ENCODE measurements at places on chromosomes 12 and 14. TPM values are rescaled to one million over a fixed set of nuclear protein-coding genes. Genes with fewer than 3 reads are reported as not detected.

PLCZ1 gene
- total RNA-seq = not detected

STXBP6 gene
- 11.9 TPM for total RNA-seq

CCDC175 gene
- total RNA-seq = 3.3 TPM

- no peak for DNase-seq
These were observed 611.0 kb downstream of the FSCB start for GRCh38 chr14:43896044-43896443.

GRCh38 chr12:817941-818600 lies 65.7 kb downstream of the WNK1 start:
- no peak for DNase-seq

DNA sequence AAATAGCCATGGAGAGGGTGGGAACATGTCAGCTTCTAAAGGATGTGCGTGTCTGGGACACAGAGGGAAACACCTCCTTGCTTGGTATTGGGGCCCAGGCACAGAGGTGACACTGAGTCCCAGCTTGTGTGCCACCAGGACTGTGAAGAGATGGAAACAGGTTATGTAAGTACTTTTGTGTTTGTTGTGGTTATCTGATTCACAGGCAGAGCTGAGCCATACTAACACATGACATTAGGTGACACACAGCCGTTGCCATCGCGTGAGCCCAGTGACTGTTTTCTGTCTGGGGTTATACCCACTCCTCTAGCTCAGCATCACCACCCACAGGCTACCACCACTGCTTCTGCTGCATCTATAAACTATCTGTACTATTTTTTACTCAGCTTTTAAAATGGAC lies 12.1 kb upstream of the FLVCR2 start:
- DNase-seq = no peak

DNA sequence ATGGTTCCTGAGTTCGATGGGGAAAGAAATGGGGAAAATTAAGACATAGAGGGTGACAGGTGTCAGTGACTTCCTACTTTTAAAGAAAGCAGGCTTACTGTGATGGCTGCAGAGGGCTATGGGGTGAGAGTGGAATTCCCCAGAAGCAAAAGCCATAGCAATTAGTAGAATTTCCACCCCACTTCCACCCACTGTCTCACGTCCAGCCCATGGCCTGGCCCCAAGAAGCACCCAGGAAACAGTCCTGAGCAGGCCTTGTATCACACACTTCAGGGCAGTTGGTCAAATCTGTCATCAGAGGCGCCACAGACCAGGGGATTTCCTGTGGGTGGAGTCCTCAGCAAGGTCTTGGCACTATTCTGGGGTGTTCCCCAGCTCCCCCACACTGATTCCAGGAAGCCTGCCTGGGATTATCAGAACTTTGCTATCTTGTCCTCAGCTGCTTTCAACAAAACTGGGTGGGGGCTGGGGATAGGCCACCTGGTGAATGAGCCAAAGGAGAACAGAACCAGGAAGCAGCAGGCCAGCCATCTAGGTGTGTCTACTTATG lies 120.1 kb upstream of the CCND2 start:
- no peak for DNase-seq

GRCh38 chr14:77573964-77574363 lies 42.5 kb downstream of the SPTLC2 start:
- no peak for DNase-seq

GRCh38 chr14:94918896-94919295 lies 149.0 kb upstream of the GSC start:
- no peak for DNase-seq

GRCh38 chr14:23115039-23115731 lies 3.9 kb downstream of the CEBPE start:
- DNase-seq = no peak

GRCh38 chr12:56037161-56037560 lies 4.6 kb upstream of the RPS26 start:
- DNase-seq = no peak

DNA sequence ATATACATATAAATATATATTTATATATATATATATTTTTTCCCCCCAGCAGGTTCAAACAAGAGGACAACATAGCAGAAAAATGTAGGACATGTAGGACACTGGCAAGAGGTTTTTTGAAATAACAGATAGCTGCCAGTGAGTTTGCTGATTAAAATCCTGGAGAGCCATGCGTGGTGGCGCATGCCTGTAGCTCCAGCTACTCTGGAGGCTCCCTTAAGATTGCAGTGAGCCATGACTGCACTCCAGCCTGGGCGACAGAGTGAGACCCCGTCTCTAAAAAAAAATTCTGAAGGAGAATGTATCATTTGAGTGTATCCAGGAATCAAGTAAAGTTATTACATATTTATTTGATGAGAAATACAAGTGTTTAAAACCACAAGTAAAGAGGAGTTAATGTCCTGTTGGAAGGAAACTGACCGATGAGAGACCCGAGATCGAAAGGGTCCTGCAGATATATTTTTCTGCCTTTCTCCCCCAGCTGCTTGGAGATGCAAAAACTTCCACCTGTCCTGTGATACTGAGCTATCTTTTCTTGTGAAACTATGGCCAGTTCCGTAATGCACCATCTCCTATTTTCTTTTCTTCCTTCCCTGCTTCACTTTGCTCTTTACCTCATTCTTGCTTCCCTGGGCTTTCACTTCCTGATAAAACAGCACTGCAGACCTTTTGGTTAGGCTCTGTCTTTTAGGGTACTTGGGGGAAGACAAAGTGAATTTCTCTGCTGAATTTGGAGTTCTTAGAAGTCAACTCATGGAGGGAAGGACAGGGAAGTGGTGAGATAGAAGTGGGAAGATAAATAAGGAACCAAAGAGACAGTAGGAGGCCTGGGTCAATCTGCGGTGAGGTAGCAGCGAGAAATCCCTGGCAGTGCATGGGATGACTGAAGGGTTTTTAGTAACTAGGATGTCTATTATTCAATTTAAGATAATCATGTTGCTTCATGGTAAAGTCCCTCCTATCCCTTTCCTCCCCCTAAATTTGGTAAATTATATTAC lies 41.2 kb upstream of the SLC2A13 start:
- no peak for DNase-seq

GRCh38 chr12:4947253-4947652 lies 37.5 kb downstream of the KCNA1 start:
- no peak for DNase-seq

DNA sequence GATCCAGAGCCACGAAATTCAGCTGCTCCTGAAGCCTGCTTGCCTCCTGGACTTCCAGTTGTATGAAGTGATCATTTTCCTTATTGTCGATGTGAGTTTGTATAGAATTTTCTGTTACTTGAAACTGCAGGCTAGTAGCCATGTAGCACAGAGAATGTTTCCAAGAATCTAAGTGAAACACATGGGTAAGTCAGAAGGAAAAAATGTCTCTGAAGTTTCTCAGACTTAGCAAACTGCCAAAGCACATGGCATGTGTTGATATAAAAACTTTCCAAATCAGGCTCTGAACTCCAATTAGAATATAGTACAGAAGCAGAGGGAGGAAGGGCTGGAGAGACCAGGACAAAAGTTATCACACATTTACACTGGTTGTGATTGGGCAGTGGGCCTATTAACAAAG lies 9.8 kb upstream of the PCNX1 start:
- DNase-seq = no peak

- DNase-seq = no peak
These were observed 118.8 kb downstream of the DPF3 start for GRCh38 chr14:72774894-72775620.

ITGA5 gene
- 5.1 TPM for total RNA-seq

DLK1 gene
- total RNA-seq = 0.31 TPM

ORAI1 gene
- 1.9 TPM for total RNA-seq

PLEKHG7 gene
- total RNA-seq = not detected

HOXC11 gene
- not detected for total RNA-seq

TRMT61A gene
- 5.9 TPM for total RNA-seq

DNA sequence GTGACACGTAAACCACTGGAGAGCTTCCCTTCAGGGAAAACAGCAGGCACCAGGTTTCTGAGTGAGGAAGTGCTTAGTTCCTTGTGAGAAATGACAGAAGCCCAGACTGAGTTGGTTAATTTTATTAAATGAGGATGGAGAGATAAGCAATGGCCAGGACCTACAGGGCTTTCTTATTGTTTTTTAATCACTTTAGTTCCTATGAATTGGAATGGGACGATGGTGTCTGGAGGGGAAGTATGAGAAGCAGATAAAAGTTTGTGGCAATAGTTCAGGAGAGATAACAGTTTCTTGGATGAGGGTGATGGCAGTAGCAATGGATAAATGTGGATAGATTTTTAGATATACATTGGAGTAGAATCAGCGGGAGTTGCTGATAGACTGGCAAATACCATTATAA lies 86.5 kb upstream of the PTPRR start:
- no peak for DNase-seq

- DNase-seq = no peak
These were observed 15.0 kb upstream of the CACNA2D4 start for GRCh38 chr12:1933342-1934051.

GRCh38 chr14:56310643-56311042 lies 192.4 kb downstream of the PELI2 start:
- DNase-seq = peak; percentile 8

DNA sequence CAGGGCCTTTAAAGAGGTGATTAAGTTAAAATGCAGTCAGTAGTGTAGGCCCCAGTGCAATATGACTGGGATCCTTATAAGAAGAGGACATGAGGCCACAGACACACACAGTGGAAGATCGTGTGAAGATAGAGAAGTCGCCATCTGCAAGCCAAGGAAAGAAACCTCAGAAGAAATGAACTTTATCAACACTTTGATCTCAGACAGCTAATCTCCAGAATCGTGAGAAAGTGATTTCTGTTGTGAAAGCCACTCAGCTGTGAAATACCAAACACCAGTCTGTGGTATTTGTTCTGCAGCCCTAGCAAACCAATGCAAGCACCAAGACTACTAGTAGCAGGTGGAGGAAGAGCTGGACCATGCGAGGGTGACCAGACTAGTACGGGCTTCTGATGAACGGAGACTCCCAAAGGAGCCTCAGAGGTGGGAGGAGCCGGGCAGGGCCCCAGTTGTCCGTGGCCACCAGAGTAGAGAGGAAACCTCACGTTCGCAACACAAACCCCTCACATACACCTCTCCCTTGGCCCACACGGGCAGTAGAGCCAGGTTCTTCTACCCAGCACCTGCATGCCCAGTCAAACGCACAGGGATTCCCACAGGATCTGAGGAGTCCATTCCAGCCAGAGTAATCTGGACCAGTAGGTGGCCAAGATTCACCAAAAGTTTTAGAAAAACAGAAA lies 243.0 kb downstream of the TTC8 start:
- no peak for DNase-seq

GRCh38 chr14:35341454-35341750 lies 49.2 kb downstream of the PSMA6 start:
- DNase-seq = no peak

CARMIL3 gene
- 24.2 TPM for total RNA-seq

MBIP gene
- total RNA-seq = 24.8 TPM

GRCh38 chr14:34420547-34421150 lies 41.4 kb downstream of the SPTSSA start:
- DNase-seq = no peak

- no peak for DNase-seq
These were observed 16.1 kb downstream of the EML1 start for GRCh38 chr14:99809360-99809759.

DNA sequence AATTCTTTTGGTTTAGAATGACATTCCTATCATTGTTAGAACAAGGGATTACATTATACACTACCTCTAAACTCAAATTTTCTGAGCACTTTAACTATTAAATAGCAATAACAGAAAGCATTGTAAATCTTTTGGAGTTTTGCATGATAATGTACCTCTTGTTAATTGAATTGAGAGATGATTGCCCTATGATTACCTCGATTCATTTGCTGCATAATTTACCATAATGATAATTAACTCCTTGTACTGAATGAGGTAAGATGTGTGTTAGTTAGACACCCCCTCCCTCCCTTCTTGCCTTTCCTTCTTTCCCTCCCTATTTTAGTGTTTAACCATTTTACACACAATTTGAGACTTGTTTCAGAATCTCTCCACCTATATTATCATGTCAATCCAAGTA lies 469.2 kb downstream of the DIO2 start:
- DNase-seq = no peak

GRCh38 chr14:69214393-69214792 lies 23.1 kb downstream of the EXD2 start:
- no peak for DNase-seq

RARG gene
- 7.6 TPM for total RNA-seq

DNA sequence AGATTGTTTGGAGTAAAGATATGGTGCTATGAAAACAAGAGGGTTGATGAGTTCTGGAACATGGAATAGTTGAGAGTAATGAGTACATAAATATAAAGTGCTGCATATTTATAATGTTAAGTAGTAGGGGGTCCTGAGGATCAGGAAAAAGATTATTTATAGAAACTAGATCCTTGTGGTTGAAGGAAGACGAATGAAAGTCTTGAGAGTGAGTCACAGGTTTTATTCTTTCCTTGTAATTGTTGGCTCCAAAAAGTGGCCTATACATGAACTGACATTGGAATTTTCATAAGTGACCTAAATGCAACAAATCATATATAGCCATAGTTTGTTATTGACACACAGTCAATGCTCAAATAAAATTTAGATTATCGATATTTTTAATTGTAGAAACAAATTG lies 440.4 kb upstream of the PRICKLE1 start:
- no peak for DNase-seq

GRCh38 chr14:52547526-52547925 lies 4.8 kb downstream of the TXNDC16 start:
- no peak for DNase-seq

SELPLG gene
- 2.0 TPM for total RNA-seq

DNA sequence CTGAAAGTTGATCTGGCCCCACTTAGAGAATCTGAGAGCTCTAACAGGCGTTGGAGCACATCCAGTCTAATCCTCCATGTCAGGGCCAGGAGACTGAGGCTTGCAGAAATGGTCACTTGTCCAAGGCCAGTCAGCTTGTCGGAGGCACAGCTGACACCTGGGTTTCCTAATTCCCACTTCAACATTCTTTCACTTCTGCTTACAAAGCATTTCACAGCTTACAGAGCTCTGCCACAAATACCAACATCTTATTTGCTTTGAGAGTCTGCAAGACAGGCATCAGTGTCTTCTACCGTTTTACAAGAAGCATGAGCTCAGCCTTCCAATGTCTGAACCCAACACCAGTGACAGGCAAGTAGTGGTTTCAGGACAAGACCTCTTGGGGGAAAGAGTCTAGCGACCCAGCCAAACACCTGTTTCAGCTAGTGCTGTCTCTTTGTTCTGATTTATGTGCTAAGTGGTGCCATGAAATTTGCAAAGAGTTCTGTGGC lies 31.8 kb downstream of the ISCA2 start:
- no peak for DNase-seq

BCAT1 gene
- 45.2 TPM for total RNA-seq

INSM2 gene
- 0.47 TPM for total RNA-seq

TEDC1 gene
- 5.6 TPM for total RNA-seq

All from occipital lobe (tissue), 3 donors.